B cell (primary cell): ENCODE measurements at places on chromosomes 3 and 15.

DNA sequence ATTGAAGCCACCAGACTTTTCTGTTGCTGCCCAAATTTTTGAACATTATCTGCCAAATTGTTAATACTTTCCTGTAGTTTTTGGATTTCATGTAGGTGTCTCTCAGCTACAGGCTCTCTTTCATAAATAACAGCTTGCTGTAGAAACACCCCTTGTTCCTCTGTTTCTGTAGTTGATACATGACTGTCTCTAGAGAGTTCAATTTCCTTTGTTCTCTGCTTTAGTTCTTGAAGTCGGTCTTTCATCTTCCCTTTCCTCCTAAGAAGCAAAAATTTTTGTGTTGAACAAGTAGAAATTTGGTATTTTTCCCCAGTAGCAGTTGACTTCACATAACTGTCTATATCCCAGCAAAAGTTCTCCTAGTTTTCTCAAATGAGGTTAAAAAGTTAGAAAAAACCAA is 13.4 kb downstream of the STX19 start:
- H3K4me1 ChIP-seq, result no peaks in the 10 kb centered on the region
- no peak overlapping the region for H3K27ac ChIP-seq
- no peak overlapping the region for H3K4me3 ChIP-seq

GRCh38 chr3:149570016-149570415 is 87.8 kb downstream of the WWTR1 start:
- DNase-seq, result no peak
- H3K27ac ChIP-seq, result no peak overlapping the region
- H3K27me3 ChIP-seq, result no peaks in the 10 kb centered on the region
- no peaks in the 10 kb centered on the region for H3K4me1 ChIP-seq
- H3K36me3 ChIP-seq, result no peaks in the 10 kb centered on the region
- H3K4me3 ChIP-seq, result no peak overlapping the region

- H3K36me3 ChIP-seq, result no peaks in the 10 kb centered on the region
- DNase-seq, result no peak
- H3K4me3 ChIP-seq, result no peak overlapping the region
- H3K27ac ChIP-seq, result no peak overlapping the region
- no peaks in the 10 kb centered on the region for H3K27me3 ChIP-seq
Observed at GRCh38 chr15:93121973-93122910, 33.2 kb upstream of the RGMA start.

- no peaks in the 10 kb centered on the region for H3K27me3 ChIP-seq
- H3K36me3 ChIP-seq, result peaks cover 28% of the 10 kb centered on the region
- DNase-seq, result no peak
- no peak overlapping the region for H3K4me3 ChIP-seq
Observed at GRCh38 chr3:149895769-149896168, 74.9 kb downstream of the PFN2 start.

GRCh38 chr3:151768393-151768930 is 34.7 kb downstream of the AADACL2 start:
- DNase-seq, result no peak
- no peaks in the 10 kb centered on the region for H3K36me3 ChIP-seq
- H3K27me3 ChIP-seq, result no peaks in the 10 kb centered on the region
- H3K4me3 ChIP-seq, result no peak overlapping the region

DNA sequence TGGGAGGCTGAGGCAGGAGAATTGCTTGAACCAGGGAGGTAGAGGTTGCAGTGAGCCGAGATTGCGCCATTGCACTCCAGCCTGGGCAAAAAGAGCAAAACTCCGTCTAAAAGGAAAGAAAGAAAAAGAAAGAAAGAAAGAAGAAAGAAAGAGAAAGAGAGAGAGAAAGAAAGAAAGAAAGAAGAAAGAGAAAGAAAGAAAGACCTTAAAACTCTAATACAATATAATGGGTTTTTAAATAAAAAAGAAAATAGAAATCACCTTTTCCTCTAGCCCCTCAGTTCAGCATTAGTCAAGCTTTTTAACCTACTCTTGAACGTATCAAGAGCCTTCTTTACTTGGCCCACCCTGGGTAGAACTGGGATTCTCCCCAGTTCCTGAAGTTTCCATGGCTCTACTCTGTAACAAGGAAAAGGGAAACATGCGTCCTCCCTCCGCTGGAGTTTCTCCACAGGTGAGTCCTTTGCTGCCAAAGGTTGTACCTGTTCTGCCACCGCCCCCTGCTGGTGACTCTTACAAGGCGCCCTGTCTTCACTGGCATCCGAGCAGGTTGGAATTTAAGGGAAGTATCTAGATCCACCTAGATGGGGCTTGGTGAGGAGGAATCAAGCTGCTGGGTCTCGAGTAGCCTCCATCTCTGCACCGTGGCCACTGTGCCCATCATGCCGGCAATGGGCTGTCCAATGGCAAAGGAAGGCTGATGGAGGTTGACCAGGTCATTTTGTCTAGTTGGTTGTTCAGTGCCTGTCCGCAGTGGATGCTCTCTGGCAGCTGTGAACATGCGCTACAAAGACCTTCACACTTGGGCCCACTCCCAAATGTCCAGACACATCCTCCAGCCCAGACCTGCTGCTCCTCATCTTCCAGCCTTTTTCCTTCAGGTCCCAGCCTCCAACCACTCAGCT is 20.6 kb upstream of the EPHB3 start:
- H3K36me3 ChIP-seq, result no peaks in the 10 kb centered on the region
- no peak overlapping the region for H3K27ac ChIP-seq
- DNase-seq, result peak; percentile 80
- H3K4me1 ChIP-seq, result peaks cover 6% of the 10 kb centered on the region
- no peak overlapping the region for H3K4me3 ChIP-seq

- H3K27ac ChIP-seq, result no peak overlapping the region
- DNase-seq, result no peak
- no peaks in the 10 kb centered on the region for H3K27me3 ChIP-seq
- no peaks in the 10 kb centered on the region for H3K4me1 ChIP-seq
- no peaks in the 10 kb centered on the region for H3K36me3 ChIP-seq
- no peak overlapping the region for H3K4me3 ChIP-seq
Observed at GRCh38 chr15:94061041-94061440, 170.3 kb upstream of the MCTP2 start.

DNA sequence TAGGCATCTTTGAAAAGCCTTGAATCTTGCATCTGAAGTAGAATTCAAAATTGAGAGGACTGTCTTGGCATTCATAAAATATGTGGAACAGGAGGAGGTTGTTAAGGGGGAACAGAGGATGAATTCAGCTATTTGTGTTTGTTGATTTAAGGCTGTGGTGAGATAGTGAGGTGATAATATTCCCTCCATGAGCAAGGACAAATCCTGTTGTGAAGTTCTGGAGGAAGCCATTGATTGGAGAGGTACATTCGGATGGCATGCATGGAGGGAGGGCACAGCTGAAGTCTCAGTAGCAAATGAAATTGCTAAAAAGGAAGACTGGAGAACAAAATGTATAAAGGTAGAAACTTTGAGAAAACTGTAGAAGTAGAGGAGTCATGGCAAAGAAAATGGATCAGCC is 443.8 kb downstream of the NLGN1 start:
- no peaks in the 10 kb centered on the region for H3K4me1 ChIP-seq
- H3K36me3 ChIP-seq, result no peaks in the 10 kb centered on the region
- no peak for DNase-seq
- no peak overlapping the region for H3K27ac ChIP-seq
- H3K27me3 ChIP-seq, result no peaks in the 10 kb centered on the region

DNA sequence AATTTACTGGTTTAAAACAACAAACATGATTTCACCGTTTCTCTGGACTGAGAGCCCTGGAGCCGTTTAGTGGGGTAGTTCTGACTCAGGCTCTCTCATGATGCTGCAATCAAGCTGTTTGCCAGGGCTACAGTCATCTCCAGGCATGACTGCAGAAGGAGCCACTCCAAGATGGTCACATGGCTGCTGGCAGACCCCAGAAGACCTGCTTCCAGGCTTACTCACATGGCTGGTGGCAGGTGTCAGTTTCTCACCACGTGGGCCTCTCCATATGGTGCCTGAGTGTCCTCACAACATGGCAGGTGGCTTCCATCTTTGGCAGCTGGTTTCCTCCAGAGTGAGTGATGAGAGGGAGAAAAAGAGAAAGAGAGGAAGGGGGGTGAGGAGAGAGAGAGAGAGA is 378.3 kb upstream of the RGMA start:
- no peaks in the 10 kb centered on the region for H3K27me3 ChIP-seq
- no peaks in the 10 kb centered on the region for H3K4me1 ChIP-seq
- no peak overlapping the region for H3K27ac ChIP-seq
- H3K36me3 ChIP-seq, result no peaks in the 10 kb centered on the region
- H3K4me3 ChIP-seq, result no peak overlapping the region

DNA sequence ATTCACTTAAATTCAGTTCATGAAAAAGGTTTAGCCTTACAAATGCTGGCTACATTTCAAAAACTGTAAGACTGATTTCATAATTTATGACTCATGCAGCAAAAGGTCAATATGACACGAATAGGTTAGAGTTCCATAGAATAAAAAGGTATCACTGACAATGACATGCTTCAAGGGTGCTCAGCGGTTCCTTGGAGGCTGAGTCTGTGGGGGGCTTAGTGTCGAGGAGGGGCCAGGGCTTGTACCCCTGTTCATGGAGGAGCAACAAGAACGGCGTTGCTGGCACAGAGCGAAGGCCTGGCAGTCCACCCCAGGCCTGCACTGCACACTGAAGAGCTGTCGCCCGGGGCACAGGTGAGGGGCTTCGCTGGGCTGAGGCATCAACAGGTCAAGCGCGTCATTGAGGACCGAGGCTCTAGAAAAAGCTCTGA is 174.2 kb downstream of the NR1D2 start:
- H3K4me3 ChIP-seq, result no peak overlapping the region
- H3K27me3 ChIP-seq, result no peaks in the 10 kb centered on the region
- H3K27ac ChIP-seq, result no peak overlapping the region
- no peak for DNase-seq

DNA sequence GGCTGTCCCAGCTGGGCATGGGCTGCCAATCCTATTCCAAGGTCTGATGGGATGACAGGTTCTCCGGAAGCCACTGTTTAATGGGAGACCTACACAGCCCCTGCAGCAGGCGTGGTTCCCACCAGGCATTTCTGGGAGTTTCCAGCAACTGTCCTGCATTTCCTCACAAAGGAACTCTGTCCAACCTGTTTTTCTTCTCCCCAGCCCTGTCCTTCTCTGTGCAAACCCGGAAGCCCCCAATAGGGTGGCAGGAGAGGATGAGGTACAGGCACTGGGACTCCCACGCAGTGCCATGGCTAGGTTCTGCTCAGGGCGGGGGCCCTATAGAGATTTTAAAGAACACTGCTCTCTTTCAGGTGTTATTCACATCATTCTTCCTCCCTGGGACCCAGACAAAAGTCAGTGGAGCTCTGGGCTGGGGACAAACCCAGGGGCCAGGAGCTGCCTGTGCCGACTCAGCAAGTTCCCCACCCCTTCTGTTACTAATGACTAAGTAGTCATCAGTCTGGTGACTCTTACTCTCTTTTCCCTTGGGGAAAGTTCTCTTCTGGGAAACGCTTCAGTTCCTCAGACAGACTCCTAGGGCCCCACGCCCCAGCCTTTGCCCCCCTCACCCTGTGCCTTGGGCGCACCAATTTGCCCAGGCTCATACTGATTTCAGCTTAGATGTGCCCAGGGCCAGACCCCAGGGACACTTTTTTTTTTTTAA is 97.7 kb downstream of the CD47 start:
- no peak overlapping the region for H3K27ac ChIP-seq
- H3K4me3 ChIP-seq, result no peak overlapping the region
- no peaks in the 10 kb centered on the region for H3K36me3 ChIP-seq
- no peaks in the 10 kb centered on the region for H3K4me1 ChIP-seq
- no peaks in the 10 kb centered on the region for H3K27me3 ChIP-seq
- no peak for DNase-seq

- H3K36me3 ChIP-seq, result peaks cover 38% of the 10 kb centered on the region
- H3K27ac ChIP-seq, result no peak overlapping the region
- no peaks in the 10 kb centered on the region for H3K4me1 ChIP-seq
- H3K27me3 ChIP-seq, result no peaks in the 10 kb centered on the region
- no peak overlapping the region for H3K4me3 ChIP-seq
- DNase-seq, result no peak
Observed at GRCh38 chr3:125001557-125002413, 54.0 kb downstream of the HEG1 start.

- no peaks in the 10 kb centered on the region for H3K27me3 ChIP-seq
- no peaks in the 10 kb centered on the region for H3K4me1 ChIP-seq
- no peak for DNase-seq
- no peak overlapping the region for H3K4me3 ChIP-seq
- H3K27ac ChIP-seq, result no peak overlapping the region
- H3K36me3 ChIP-seq, result no peaks in the 10 kb centered on the region
Observed at GRCh38 chr3:149585401-149585726, 72.5 kb downstream of the WWTR1 start.

GRCh38 chr15:65059931-65060596 is 7.7 kb downstream of the RASL12 start:
- H3K27me3 ChIP-seq, result no peaks in the 10 kb centered on the region
- no peak overlapping the region for H3K27ac ChIP-seq
- DNase-seq, result no peak

- no peak overlapping the region for H3K27ac ChIP-seq
- no peaks in the 10 kb centered on the region for H3K27me3 ChIP-seq
- no peak for DNase-seq
Observed at GRCh38 chr3:101039285-101039684, 46.1 kb upstream of the ABI3BP start.
